ENCODE measurements at places on chromosomes 12 and 14.

- DNase-seq = no peak
These were observed 44.5 kb upstream of the P2RX7 start for GRCh38 chr12:121088195-121088585.

DNA sequence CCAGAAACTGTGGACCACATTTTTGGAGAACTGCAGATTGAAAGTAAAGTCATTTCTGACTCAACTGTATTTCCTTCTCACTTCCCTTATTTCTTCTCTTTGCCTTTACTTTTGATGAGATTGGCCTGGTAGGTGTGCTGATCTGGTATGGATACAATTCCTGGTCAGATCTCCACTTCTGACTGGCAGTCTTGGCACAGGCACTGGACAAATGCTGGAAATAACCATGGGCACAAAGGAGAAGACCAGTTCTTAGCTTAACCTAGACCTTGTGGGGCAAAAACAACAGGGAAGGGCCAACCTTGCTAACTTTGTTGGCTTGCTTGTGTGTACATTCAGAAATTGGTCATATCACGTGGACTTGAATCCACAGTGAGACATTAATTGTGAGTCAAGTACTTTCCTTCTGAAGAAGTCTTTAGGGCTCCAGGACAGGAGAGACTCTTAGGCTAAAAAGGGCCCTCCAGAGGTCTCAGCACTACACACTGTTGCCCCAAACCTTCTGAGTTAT lies 75.0 kb downstream of the DIP2B start:
- no peak for DNase-seq

GRCh38 chr12:13368971-13369370 lies 172.4 kb downstream of the EMP1 start:
- DNase-seq = no peak

- no peak for DNase-seq
These were observed 120.3 kb upstream of the SLC38A4 start for GRCh38 chr12:46946137-46946536.

DNA sequence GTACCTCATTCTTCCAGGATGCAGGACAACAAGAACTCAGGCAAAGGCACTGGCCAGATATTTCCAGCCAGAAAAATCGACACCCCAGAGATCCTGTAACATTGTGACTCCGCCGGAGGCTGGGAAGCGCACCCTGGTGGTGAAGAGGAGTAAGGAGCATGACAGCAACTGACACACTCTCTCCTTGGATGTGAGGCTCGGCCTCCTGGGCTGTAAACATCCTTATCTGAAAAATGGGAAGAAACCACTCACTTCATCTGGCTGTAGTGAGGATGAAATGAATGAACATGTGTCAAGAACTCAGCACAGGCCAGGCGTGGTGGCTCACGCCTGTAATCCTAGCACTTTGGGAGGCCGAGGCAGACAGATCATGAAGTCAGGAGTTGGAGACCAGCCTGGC lies 27.5 kb downstream of the TCHP start:
- DNase-seq = no peak

DNA sequence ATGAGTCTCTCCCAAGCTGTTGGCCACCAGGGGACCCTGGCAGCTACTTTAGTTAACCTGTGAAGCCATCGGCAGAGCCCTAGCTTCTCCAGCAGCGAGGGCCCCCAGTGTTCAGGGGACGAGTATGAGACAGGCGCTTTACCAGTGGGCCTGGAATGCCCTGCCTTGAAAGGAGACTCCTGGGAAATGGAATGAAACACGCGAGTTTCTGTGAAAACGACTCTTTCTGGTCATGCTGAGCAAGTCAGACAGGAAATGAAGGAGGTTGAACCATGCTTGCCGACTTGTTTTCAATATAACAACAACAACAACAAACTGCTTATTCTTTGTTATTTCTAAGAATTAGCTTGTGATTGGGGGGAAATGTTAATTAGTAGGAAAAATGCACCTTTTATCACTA lies 42.9 kb downstream of the SFSWAP start:
- DNase-seq = no peak

Measured in tibial nerve (tissue), 4 donors.